Breast epithelium (tissue), 4 donors: ENCODE measurements at places on chromosomes 4 and X.
A peak's percentile ranks its signal among the peaks of the same experiment; 100 is the strongest.

DNA sequence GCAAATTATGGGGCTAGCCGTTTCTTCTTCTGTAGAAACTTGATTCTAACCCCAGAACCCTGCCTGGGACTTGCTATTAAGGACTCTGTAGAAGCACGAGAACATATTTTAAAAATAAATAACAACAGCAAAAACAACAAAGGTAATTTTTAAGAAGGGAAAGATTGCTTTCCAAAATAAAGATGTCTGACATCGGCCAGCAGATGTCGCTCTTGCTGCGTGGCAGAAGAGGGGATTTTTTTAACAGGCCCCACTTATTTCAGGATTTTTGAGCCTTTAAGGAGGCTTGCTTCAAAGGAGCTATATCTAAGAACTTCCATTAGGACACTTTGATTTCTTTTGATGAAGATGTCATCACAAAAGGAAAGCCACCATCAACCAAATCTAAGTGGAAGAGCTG lies 62.8 kb upstream of the EGFL6 start:
- no peak overlapping the region for H3K4me3 ChIP-seq
- H3K4me1 ChIP-seq: no peaks in the 10 kb centered on the region
- peaks cover 24% of the 10 kb centered on the region for H3K27me3 ChIP-seq

- H3K27me3 ChIP-seq: no peaks in the 10 kb centered on the region
- H3K36me3 ChIP-seq: no peaks in the 10 kb centered on the region
- H3K4me3 ChIP-seq: no peak overlapping the region
- no peak overlapping the region for H3K27ac ChIP-seq
Observed at GRCh38 chr4:138010639-138011038, 231.5 kb downstream of the SLC7A11 start.

GRCh38 chrX:94515009-94515408 lies 841.0 kb downstream of the FAM133A start:
- no peak overlapping the region for H3K4me3 ChIP-seq
- no peaks in the 10 kb centered on the region for H3K4me1 ChIP-seq
- no peaks in the 10 kb centered on the region for H3K36me3 ChIP-seq
- H3K27ac ChIP-seq: no peak overlapping the region
- DNase-seq: no peak

- no peak overlapping the region for H3K4me3 ChIP-seq
- no peak for DNase-seq
- H3K36me3 ChIP-seq: no peaks in the 10 kb centered on the region
- H3K27me3 ChIP-seq: no peaks in the 10 kb centered on the region
- no peak overlapping the region for H3K27ac ChIP-seq
Observed at GRCh38 chr4:21385706-21386105, 562.9 kb downstream of the KCNIP4 start.

DNA sequence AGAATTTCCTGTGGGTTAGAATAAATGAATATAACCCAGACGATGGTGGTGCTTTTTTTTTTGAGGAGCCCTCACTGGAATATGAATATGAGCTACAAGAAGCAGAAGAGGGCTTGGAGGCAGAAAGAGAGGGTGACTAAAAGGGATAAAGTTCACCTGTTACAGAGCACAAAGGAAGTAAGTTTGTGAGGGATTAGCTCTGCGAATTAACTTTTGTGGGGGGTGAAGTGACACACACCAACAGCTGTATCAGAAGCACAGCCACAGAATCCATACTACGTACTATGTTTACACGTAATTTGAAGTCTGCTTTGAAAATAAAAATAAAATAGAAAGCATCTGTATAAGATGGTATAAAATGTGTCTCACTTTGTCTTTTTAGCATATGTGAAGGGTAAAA lies 963.6 kb upstream of the DIAPH2 start:
- no peak for DNase-seq
- peaks cover 47% of the 10 kb centered on the region for H3K27me3 ChIP-seq
- H3K27ac ChIP-seq: no peak overlapping the region

DNA sequence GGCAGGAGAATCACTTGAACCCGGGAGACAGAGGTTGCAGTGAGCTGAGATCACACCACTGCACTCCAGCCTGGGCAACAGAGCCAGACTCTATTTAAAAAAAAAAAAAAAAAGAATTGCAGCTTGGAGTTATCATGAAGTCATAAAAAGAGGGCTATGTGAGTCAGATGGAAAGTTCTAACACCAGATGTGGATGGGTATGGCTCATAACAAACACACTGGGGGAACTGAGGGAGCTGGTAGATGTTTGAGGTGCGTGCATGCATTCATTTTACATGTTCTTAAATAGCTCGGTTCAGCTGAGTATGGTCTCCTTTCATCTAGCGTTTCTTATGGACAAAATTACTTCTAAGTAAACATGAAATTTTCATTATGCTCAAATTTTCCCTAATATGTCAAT lies 11.7 kb downstream of the TRMT2B start:
- H3K27me3 ChIP-seq: no peaks in the 10 kb centered on the region
- no peak overlapping the region for H3K4me3 ChIP-seq
- H3K27ac ChIP-seq: no peak overlapping the region
- H3K4me1 ChIP-seq: no peaks in the 10 kb centered on the region
- DNase-seq: no peak

DNA sequence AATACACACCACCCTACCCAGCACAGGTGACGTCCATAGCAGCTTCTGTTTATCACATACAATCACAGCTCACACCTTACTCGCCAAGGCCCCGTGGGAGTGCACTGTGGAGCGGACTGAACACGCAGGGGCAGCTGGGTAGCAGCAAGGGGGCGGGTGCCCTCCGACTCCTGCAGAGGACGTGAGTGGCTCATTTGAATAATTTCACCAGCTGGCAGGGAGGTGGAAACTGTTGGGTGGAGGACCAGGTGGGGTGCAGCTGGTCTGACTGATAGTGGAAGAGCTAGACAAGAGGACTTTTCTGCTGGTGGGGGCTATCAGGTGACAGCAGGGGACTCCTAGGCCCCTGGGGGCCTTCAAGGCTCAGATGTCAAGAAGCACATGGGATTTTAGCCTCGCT lies 16.3 kb downstream of the MAN2B2 start:
- no peak for DNase-seq
- H3K4me3 ChIP-seq: no peak overlapping the region
- H3K27me3 ChIP-seq: no peaks in the 10 kb centered on the region

- H3K4me1 ChIP-seq: no peaks in the 10 kb centered on the region
- peak; percentile 63 for DNase-seq
- no peak overlapping the region for H3K27ac ChIP-seq
- H3K36me3 ChIP-seq: no peaks in the 10 kb centered on the region
Observed at GRCh38 chr4:183960046-183960420, 54.9 kb downstream of the STOX2 start.

DNA sequence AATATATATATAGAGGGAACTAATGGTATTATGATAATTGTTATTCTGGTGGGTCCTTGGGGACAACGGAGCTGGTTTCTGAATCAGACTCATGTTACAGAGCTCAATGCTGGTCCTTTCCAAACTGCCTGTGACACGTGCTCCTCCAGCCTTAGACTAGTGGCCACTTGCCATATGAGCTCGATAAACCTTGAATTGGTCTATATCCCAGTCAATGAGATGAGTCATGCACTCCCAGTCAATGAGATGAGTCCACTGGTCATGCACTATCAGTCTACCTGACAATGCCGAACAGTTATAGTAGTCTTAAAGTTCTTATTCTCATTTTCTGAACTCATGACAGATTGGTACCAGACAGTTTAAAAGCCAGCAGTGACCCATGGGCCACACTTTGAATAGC lies 325.2 kb downstream of the LDB2 start:
- H3K36me3 ChIP-seq: no peaks in the 10 kb centered on the region

GRCh38 chrX:104697294-104697693 lies 131.3 kb downstream of the IL1RAPL2 start:
- H3K36me3 ChIP-seq: no peaks in the 10 kb centered on the region
- no peak for DNase-seq
- no peak overlapping the region for H3K4me3 ChIP-seq
- H3K27me3 ChIP-seq: no peaks in the 10 kb centered on the region
- no peak overlapping the region for H3K27ac ChIP-seq

- H3K4me3 ChIP-seq: no peak overlapping the region
- no peak for DNase-seq
- H3K27ac ChIP-seq: no peak overlapping the region
- H3K27me3 ChIP-seq: peaks cover 69% of the 10 kb centered on the region
Observed at GRCh38 chrX:52556741-52557140, 39.9 kb upstream of the XAGE1B start.

- DNase-seq: no peak
- no peak overlapping the region for H3K27ac ChIP-seq
Observed at GRCh38 chr4:53688186-53688790, 97.0 kb upstream of the LNX1 start.

DNA sequence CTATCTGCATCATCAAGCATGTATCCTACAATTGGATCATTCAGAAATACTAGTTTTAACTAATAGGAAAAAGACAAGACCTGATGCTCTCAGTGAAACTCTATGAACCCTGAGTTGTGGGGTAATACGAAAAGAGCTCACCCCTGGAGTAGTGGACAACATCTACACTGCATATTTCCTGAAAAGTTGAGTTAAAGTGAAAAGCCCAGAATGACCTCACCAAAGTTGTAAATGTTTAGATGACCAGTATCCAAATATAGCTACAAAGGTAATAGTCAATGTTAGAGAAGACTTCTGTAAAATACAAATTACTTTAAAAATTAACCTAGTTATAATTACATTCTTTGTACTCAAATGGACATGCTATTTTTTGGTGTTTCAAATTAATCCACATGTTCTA lies 52.8 kb upstream of the SRPX start:
- DNase-seq: no peak
- H3K27ac ChIP-seq: no peak overlapping the region
- H3K27me3 ChIP-seq: no peaks in the 10 kb centered on the region
- H3K36me3 ChIP-seq: no peaks in the 10 kb centered on the region
- H3K4me1 ChIP-seq: no peaks in the 10 kb centered on the region

DNA sequence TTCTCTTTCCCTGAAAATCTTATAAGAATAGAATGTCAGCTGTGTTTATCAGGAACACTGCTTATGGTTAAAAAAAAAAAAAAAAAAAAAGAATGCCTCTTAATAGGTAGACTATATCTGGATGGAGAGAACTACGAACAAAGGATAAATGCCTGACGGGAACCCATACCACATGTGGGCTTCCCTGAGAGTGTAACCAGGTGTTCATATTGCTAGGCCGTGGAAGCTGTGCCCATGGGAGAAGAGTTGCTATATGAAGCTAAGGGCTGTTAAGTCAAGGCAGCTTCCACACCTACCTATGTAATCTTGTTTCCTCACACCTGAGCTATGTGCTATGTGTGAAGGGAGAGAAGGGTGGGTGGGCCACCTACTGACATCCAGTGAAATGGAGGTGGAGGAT lies 27.3 kb downstream of the TMEM184C start:
- DNase-seq: no peak
- no peak overlapping the region for H3K4me3 ChIP-seq
- no peak overlapping the region for H3K27ac ChIP-seq
- H3K36me3 ChIP-seq: no peaks in the 10 kb centered on the region
- no peaks in the 10 kb centered on the region for H3K27me3 ChIP-seq
- no peaks in the 10 kb centered on the region for H3K4me1 ChIP-seq

GRCh38 chr4:25089051-25089763 lies 58.5 kb upstream of the LGI2 start:
- DNase-seq: no peak
- no peaks in the 10 kb centered on the region for H3K4me1 ChIP-seq
- no peak overlapping the region for H3K4me3 ChIP-seq
- H3K27me3 ChIP-seq: no peaks in the 10 kb centered on the region
- no peak overlapping the region for H3K27ac ChIP-seq
- no peaks in the 10 kb centered on the region for H3K36me3 ChIP-seq

- peak; percentile 67 for DNase-seq
- no peak overlapping the region for H3K4me3 ChIP-seq
- H3K27ac ChIP-seq: peak overlapping the region; percentile 5
- no peaks in the 10 kb centered on the region for H3K36me3 ChIP-seq
- no peaks in the 10 kb centered on the region for H3K27me3 ChIP-seq
Observed at GRCh38 chr4:98491899-98492559, 166.4 kb downstream of the TSPAN5 start.

DNA sequence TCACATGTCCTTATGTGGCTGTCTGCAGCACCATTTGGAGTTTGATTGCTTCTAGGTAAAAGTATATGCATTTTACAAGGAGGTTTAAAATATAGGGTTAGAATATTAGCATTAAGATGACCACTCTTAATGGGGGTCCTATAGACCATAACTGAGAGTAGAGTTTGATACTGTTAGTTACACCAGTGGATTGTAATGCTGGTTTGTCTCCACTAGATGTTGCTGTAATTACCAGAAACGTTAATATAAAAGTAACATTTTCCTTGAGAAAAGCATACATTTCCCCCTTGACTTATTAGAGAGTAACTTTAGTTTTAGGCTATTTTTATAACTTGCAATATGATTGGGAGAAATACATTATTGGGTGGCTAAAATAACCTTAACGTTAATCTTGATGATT lies 93.0 kb downstream of the ZXDA start:
- DNase-seq: no peak
- peaks cover 18% of the 10 kb centered on the region for H3K27me3 ChIP-seq
- H3K27ac ChIP-seq: no peak overlapping the region
- H3K4me1 ChIP-seq: no peaks in the 10 kb centered on the region
- no peaks in the 10 kb centered on the region for H3K36me3 ChIP-seq

- H3K27me3 ChIP-seq: no peaks in the 10 kb centered on the region
- H3K4me3 ChIP-seq: no peak overlapping the region
- H3K4me1 ChIP-seq: no peaks in the 10 kb centered on the region
- H3K27ac ChIP-seq: no peak overlapping the region
Observed at GRCh38 chr4:183306811-183307210, 13.3 kb downstream of the CLDN22 start.

DNA sequence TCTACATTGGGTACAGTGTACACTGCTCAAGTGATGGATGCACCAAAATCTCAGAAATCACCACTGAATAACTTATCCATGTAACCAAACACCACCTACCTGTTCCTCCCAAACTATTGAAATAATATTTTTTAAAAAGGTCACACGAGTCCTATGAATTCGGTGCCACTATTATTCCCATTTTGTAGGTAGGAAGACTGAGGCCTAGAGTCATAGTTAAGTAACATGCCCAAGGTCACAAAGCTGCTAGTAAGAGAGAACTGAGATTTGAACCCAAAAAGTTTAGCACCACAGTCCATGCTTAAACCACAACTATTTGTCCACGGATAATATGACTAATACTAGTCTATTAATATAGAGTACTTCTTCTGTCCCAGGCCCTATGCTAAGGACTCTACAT lies 2.7 kb downstream of the ARHGEF6 start:
- no peaks in the 10 kb centered on the region for H3K4me1 ChIP-seq
- no peaks in the 10 kb centered on the region for H3K27me3 ChIP-seq
- H3K36me3 ChIP-seq: no peaks in the 10 kb centered on the region
